ENCODE measurements at places on chromosomes 11 and 22.
A peak's percentile ranks its signal among the peaks of the same experiment; 100 is the strongest.

GRCh38 chr11:121298774-121299173, 6.2 kb downstream of the SC5D start:
- no peak for DNase-seq

- peak; percentile 53 for DNase-seq
Measured at GRCh38 chr22:38398609-38399461, 56.2 kb downstream of the KCNJ4 start.

DNA sequence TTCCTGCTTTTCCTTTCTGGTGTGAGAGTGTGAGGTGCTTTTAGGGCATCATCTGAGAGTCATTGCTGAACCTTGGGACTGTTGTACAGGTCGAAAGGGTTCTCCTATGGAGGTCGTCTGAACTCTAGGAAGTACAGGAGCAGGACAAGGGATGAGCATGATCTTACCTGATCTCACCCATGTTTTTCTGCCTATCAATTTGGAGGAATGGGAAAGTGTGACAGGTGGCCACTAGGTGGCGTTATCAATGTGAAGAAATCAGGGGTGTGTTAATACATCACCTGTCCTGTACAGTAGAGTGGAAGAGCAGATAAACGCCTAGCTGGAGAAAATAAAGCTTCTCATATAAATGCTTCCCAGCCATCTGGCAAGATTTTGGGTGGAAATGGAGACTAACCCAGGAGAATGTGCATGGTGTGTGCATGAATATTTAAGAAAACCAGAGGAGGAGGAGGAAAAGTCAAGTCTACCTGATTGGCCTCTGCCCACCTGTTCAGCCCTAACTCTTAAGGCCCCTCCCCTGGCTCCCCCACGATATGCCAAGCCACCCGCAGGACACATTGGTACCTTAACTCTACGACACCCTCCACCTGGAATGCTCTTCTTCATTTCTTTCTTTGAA, 72.0 kb upstream of the NARS2 start:
- no peak for DNase-seq

DNA sequence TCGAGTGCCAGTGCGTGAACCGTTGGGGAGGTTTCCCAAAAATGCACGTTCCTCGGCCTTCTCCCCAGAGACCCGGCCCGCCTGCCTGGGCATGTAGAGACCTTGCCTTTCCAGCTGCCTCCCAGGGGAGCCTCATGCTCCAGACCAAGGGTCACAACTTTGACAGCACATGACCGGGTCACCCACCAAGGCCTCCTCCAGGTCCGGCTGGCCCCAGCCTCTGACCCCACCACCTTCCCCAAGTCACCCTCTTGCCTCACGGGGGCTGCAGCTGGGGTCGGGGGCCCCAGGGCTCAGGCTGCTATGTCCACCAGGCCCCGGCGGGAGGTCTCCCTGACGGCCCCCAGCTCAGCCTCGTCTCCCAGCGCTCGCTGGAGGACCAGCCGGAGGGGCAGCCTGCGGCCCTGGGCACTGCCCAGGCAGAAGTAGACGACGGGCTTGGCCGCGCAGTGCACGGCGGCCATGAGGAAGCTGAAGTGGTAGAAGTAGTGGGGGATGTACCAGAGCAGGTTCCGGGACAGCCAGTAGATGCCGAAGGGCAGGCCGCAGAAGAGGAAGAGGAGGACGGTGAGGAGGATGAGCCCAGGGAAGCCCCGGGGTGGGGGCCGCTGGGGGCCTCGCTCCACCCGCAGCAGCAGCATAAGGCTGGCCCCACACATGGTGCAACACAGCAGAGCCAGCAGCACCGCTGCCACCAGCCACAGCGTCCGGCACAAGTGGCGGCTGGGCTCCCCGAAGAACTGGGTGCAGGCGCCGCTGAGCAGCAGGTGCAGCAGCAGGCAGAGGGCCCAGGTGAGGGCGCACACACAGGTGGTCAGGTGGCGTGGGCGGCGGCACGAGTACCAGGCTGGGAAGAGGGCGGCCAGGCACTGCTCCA, 4.4 kb downstream of the MRGPRE start:
- DNase-seq: no peak

- peak; percentile 75 for DNase-seq
Measured at GRCh38 chr22:19431649-19432132, at the start of gene HIRA. TSS of gene HIRA (minus strand) at chr22:19431733. CDS start at chr22:19431476, 257 bp downstream.

- DNase-seq: no peak
Measured at GRCh38 chr11:131598305-131598704, 227.9 kb downstream of the NTM start.

DNA sequence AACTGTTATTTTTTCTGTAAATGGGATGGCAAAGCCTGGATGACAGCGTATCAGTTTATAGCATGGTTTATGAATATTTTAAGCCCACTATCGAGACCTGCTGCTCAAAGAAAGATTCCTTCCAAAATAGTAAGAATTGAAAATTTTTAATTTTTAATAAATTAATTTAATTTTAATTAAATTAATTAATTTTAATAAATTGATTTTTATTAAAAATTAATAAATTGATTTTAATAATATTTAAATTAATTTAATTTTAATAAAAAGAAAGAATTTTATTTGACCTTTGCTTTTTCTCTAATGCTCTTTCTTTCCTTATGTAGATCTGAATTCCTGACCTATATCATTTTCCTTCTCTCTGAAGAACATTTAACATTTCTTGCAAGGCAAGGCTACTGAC, 62.9 kb downstream of the EXT2 start:
- no peak for DNase-seq

DNA sequence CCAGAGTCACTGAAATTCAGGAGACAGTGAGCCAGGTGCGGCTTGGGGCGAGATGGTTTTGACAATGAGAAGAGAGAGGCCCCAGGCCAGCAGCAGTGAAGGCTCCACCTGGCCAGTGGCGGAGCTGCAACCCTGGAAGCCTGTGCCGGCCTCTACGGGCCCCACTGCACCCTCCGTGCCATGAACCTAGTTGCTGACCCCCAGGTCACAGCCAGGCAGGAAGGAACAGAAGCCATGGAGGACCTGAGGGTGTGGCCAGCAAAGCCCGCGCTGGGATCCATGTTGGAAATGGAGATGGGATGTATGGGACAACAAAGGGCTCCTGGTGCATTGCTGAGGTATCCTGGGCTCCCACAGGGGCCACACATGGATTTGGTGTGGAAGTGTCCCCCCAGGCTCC, 1528.5 kb downstream of the BRD1 start:
- DNase-seq: no peak

- DNase-seq: no peak
Measured at GRCh38 chr11:86553265-86553664, 119.2 kb downstream of the ME3 start.

DNA sequence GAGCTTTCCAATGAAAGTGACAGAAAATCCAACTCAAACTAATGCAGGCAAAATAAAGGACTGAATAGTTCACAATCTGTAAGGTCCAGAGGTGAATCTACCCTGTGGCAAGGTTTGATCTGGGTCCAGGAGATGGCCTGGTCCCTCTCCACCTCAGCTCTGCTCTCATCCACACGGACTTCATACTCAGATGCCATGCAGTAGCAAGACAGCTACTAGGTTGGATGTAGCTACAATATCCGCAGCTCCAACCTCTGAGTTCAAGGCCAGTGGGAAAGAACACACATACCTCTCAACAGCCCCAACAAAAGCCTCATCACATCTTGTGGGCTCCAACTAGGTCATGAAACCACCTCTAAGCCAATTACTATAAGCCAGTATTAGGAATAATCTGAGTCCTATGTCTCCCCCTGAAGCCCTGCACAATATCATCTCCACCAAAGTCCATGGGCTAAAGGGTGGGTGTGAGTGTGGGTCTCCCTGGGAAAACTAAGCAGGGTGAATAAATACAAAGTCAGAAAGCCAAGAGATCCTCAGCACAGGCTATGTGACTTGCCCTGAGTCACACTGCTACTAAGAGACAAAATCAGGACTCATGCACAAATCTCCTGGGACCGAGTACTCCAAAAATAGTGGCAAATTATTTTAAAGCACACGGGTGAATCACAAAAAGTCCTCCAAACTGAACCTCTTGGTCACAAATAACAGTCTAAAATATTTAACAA, 78.8 kb downstream of the LARGE1 start:
- no peak for DNase-seq

GRCh38 chr11:57482782-57483561, 22.6 kb downstream of the RTN4RL2 start:
- DNase-seq: no peak

DNA sequence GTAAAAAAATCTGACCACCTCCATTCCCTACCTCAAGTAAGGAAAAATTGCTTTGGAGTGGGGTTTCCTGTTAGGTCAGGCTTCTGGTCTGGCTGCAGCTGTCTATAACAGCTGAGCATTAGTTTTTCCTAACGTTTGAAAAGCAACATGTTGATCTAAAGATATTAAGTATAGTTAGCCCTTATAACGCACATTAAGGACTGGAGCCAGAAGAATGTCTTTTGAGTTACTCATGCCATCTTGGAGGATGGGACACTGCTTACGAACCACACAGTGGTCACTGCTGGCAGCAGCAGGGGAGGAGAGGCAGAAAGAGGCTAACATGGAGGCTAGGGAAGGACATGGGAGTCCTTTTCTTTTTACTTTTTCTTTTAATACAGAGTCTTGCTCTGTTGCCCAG, 44.1 kb upstream of the GDPD4 start:
- DNase-seq: no peak
